ENCODE measurements at places on chromosomes 12 and 14.
A peak's percentile ranks its signal among the peaks of the same experiment; 100 is the strongest.

DNA sequence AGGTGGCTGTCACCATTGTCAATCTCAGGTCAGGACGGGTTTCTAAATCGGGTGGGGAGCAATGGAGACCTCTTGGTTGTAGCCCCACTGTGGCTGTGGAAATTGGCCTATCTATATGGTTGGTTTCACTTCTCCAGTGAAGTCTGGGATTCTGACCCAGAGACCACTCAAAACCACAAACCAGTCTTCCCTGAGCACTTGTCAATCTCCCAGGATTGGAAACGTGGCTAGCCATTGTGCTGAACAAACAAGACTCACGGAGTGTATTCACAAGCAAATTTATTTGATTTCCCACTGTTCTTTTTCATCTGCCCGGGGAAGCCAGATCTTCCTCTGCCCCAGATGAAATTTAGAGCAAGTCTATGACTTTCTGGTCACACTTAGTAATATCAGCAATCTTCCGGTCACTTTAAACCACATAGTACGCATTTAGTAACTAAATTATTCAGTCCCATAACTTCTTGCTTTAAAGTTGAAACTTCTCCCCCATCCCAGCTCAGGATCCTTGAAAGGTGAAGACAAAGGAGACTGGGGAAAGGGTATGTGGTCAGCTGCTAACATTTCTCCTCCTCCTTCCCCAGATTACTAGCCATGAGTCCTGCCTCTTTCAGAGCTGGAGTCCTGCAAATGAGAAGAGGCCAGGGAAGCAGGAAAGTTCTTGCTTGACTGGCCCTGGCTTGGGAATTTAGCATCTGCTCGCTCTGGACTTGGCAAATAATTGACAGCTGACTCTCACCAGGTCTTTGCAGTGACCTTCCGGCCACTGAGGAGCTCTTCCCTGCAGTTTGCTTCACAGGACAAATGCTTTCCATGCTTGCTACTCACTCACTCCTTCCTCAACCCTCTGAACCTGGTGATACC is 123.2 kb upstream of the MAX start:
- no peak for DNase-seq

DNA sequence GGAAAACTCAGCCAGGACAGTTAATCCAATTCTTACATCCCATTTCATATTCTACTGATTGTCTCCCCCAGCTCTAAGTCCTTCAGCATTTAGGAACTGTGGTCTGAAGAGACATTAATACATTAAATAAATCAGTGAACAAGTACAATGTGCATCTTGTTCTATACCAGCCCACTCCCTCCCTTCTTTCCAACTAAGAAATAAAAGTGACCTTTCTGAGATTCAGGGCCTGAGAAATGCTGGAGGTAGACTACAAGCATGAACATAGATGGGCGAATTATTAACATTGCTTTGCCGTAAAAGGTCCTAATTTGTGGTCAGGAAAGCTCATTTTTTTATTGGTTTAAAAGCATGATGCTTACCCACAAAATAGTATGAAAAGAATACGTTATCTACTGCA is 113.1 kb downstream of the NELL2 start:
- DNase-seq = no peak

GRCh38 chr12:89476904-89477595 is 47.5 kb downstream of the GALNT4 start:
- no peak for DNase-seq

DNA sequence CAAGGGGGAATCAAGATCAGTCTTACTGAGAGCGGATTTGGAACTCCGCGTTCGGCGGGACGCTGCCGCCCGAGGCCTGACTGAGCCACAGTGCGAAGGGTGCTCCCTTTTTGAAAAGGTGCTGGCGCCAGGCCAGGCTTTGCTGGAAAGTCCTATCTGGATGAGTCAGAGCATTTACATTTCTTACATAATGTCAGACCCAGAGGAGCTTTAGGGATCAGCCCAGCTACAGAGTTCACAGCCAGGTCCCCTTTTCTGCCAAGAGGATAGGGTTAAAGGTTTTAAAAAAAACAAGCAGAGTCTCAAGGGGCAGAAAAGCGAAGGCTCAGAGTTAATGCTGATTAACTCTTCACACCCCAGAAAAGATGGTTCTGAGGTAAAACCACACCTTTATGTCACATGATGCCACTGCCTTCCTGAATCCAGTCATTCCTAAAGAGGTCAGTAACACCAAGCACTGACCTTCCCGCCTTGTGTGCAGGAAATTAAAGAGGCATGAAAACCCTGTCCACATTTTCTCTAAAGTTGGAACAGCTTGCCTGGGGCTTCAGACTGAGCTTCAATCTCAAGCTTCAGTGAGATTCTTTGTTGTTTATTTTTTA is 11.7 kb upstream of the FBXL14 start:
- peak; percentile 93 for DNase-seq

GRCh38 chr14:53542732-53543131 is 389.6 kb upstream of the DDHD1 start:
- peak; percentile 38 for DNase-seq

DNA sequence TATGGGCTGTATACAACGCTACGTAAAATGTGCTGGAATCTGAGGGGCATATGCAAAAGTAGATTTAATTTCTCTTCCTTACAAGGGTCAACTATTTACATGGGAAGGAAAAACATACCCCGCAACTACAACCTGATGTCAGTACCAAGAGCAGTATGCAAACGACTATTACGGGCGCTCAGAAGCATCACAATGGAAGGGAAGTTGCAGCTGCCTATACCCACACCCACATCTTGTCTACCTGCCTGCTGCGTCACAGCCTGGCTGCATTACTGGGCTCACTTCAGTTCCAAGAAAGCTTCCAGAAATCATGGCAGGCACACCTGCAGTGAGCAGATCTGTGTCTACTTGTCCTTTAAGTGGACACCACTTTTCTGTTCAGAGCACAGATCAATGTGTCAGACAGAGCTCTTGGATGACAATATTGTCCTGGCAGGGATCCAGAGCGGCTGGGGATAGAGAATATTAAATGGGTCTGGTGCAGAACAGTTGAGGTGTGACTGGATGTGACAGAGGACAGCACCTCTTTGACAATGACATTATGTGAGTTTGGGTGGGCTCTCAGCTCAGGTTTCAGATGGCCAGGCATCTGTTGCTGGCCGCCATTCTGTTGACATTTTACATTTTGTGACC is 41.5 kb upstream of the GNG2 start:
- no peak for DNase-seq
